Fibroblast of the aortic adventitia (primary cell): ENCODE measurements at places on chromosomes 16 and 17.
A peak's percentile ranks its signal among the peaks of the same experiment; 100 is the strongest.

DNA sequence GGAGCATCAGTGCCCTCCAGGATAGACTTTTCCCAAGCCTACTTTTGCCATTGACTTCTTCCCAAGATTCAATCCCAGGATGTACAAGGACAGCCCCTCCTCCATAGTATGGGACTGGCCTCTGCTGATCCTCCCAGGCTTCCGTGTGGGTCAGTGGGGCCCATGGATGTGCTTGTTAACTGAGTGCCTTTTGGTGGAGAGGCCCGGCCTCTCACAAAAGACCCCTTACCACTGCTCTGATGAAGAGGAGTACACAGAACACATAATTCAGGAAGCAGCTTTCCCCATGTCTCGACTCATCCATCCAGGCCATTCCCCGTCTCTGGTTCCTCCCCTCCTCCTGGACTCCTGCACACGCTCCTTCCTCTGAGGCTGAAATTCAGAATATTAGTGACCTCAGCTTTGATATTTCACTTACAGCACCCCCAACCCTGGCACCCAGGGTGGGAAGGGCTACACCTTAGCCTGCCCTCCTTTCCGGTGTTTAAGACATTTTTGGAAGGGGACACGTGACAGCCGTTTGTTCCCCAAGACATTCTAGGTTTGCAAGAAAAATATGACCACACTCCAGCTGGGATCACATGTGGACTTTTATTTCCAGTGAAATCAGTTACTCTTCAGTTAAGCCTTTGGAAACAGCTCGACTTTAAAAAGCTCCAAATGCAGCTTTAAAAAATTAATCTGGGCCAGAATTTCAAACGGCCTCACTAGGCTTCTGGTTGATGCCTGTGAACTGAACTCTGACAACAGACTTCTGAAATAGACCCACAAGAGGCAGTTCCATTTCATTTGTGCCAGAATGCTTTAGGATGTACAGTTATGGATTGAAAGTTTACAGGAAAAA is 9.7 kb upstream of the CYLD start:
- DNase-seq, result no peak

DNA sequence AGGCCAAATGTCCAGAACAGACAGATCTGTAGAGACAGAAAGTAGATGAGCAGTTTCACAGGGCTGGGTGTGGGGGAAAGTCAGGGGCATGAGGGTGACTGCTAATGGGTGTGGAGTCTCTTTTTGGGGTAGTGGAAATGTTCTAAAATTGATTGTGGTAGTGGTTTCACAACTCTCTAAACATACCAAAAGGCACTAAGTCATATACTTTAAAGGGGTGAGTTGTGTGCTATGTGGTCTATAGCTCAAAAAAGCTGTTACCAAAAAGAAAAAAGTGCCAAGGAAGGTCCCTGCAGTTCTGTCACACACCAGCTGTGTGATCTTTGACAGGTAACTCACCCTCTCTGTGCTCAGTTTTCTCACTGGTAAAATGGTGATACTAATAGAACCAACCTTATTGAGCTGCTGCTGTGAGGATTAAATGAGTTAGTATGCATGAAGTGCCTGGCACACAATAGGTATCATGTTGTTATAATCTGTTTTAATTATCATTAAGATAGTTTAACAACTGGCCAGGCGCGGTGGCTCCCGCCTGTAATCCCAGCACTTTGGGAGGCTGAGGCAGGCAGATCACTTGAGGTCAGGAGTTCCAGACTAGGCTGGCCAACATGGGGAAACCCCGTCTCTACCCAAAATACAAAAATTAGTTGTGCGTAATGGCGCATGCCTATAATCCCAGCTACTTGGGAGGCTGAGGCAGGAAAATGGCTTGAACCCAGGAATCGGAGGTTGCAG is 10.3 kb downstream of the ITGAX start:
- no peak for DNase-seq

GRCh38 chr17:3889325-3890012 is 3.4 kb downstream of the CAMKK1 start:
- no peak for DNase-seq

DNA sequence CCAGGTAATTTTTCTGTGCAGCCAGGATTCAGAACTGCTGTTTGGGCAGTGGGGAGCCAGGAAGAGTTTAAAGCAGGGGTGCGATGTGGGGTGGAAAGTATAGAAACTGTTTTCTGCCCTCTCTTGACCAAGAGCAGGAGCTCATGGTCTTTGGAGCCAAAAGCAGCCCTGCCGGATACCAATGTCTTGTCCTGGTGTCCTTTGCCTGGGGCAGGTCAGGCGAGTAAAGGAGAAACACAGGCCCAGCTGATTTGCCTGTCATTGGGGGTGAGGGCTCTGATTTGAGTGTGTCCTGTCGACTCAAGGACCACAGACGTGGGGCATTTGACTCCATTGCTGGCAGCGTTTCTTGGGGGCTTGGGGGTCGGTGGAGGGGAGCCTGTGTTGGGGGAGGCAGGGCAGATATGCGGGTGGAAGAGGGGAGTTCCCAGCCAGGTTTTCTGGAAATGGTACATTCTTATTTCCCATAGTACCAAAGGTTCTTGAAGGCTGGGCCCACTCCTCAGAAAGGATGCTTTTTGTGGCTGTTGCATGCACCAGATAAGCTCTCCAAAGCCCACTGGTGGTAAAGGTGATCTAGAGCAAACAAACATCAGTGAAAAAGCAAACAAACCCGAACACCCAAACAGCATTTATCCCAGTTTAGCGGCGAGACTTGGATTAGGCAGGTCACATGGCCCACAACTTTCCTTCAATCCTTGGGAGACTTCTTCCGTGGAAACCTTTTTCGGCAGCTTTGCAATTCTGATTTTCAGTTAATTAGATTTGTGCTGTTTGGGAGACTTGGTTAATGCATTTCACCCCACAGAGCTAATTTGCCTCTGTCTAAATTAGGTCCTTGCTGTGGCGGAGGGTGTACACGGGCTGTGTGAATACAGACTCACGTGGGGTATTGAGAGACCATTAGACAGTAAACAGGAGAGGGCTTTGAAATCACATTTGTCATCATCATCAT is 59.0 kb downstream of the MSI2 start:
- DNase-seq, result no peak

GRCh38 chr16:67860589-67861398 is 12.1 kb upstream of the EDC4 start:
- peak; percentile 73 for DNase-seq

GRCh38 chr17:48894886-48895285 is 2.3 kb downstream of the ATP5MC1 start:
- DNase-seq, result no peak

- no peak for DNase-seq
Observed at GRCh38 chr16:31135535-31136286, at the start of gene PRSS8. TSS of gene PRSS8 (minus strand) at chr16:31135727. CDS start at chr16:31135498, 229 bp downstream.

GRCh38 chr17:56262803-56263202 is 109.5 kb downstream of the ANKFN1 start:
- DNase-seq, result no peak

GRCh38 chr17:48722915-48723422 is at the start of gene PRAC2:
TSS of gene PRAC2 (plus strand) at chr17:48723185. CDS start at chr17:48724411, 1,226 bp downstream.
- no peak for DNase-seq

- DNase-seq, result no peak
Observed at GRCh38 chr17:74767111-74767516, 9.0 kb downstream of the NAT9 start.

DNA sequence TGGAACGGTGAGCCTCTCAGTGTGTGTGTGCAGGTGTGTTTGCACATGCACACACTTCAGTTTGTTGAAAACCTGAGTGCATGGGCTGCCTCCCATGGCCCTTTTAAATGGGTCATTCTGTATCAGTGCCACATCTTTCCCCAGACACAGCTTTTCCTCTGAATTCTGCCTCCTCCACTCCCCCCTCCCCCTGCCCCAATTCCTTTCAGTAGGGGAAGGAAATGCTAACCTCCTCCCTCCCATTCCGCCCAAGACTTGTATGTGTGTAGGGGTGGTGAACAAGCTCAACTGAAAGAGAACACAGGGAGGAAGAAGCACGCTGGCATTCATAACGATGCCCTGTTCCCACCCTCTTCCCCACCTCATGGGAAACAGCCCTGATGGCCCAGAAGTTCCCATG is 34.3 kb downstream of the C17orf75 start:
- DNase-seq, result no peak

- no peak for DNase-seq
Observed at GRCh38 chr17:74078363-74078941, 125.0 kb upstream of the RPL38 start.

- no peak for DNase-seq
Observed at GRCh38 chr16:26658486-26658885, 408.2 kb upstream of the C16orf82 start.

DNA sequence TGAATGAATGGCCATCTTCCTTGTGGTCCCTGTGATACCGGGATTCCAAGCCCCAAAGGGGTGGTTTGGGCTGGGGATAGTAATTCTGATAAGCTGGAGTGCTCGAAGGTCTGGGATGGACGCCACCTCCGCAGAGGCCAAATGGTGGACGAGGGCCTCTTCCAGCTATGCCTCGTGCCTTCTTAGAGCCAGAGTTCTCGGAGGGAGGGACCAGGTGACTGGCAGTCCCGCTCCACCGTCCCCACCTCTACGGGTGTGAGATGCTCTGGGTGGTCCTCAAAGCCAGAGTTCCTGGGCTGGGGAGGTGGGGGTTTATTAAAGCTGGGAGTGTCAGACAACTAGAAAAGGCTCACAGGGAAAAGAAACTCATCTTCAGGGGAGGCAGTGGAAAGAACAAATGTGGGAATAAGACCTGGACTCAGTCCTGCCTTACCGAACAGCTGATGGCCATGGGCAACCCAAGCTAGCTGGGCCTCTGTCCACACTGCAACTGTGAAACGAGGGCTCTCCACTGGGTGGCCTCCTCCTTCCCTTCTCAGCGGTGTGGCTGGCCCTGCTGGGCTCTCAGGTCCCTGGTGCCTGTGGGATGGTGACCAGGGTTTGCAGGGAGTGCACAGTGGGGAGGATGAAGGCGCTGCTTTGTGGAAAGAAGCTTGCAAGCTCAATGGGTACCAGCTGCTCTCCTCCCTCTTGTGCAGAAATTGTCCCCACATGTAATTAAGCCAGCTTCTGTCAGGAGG is 75.2 kb downstream of the N4BP1 start:
- DNase-seq, result no peak

DNA sequence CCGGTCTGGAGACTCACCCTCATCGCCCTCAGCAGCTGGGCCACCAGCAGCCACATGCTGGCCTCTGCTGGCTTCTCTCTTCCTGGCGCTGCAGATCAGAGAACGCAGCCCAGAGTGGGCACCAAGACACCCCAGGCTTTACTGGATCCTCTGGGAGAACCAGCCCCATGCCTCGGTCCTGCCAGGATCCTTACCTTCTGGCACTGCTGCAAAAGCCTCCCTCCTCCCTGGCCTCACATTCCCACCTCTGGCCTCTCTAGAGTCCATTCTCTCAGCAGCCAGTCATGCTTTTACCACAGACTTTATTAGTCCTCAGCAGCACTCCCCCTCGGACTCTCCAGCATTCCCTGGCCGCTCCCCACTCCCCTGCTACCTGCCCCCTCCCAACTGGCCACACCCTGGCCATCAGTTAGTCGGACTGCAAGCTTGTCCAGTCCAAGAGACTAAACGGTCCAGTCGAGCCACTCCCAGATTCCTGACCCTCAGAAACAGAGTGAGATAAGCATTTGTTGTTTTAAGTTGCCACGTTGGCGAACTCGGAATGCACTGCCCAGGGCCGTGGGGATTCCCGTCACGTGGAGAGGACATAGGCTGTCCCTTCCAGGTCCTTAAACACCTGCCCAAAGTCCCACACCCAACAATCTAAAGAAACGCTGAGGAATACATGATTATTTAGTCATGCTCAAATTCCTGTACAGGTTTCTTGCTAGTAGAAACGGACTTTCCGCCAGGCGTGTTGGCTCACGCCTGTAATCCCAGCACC is 5.9 kb upstream of the SPG7 start:
- DNase-seq, result peak; percentile 70

- no peak for DNase-seq
Observed at GRCh38 chr16:48478393-48478792, 93.2 kb upstream of the SIAH1 start.
